ENCODE measurements at places on chromosomes 3 and 15.

- DNase-seq = no peak
These were observed 31.6 kb downstream of the DRD3 start for GRCh38 chr3:114147251-114147650.

- DNase-seq = no peak
These were observed 32.4 kb downstream of the BTD start for GRCh38 chr3:15633766-15634598.

GRCh38 chr15:57503051-57503702, 88.5 kb upstream of the MYZAP start:
- no peak for DNase-seq

- no peak for DNase-seq
These were observed 17.2 kb downstream of the RAD18 start for GRCh38 chr3:8945890-8946600.

GRCh38 chr15:58401276-58401675, 30.5 kb upstream of the LIPC start:
- no peak for DNase-seq

DNA sequence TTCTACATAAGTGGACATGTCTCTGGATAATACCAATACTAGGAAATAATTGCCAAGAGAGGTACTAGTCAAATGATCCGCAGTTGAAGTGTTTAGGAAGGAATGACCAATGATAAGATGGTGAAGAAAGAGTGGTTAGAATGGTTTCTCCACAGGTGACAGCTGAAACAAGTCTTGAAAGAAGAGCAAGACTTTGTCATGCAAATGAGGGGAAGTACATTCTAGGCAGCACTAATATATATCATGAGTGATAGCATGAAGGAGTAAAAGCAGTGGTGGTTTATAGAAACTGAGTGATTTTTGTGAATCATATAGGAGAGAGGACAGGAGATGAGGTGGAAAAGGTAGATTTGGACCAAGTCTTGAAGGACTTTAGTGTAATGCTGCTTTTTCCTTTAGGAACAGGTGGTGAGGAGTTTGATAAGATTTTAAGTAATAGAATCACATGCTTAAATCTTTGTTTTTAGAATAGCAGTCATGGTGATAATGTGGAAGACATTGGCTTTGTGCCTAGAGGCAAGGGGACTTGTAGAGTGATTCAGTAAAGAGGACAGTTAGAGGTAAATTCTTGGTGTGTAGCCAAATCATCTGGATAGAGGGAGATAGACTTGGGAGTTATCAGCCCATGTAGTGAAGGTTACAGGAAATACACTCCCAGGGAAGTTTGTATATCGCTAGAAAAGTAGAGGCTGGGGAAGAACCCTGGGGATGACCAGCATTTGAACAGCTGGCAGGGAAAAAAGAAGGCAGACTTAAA, 31.9 kb downstream of the SLMAP start:
- DNase-seq = peak; percentile 34

DNA sequence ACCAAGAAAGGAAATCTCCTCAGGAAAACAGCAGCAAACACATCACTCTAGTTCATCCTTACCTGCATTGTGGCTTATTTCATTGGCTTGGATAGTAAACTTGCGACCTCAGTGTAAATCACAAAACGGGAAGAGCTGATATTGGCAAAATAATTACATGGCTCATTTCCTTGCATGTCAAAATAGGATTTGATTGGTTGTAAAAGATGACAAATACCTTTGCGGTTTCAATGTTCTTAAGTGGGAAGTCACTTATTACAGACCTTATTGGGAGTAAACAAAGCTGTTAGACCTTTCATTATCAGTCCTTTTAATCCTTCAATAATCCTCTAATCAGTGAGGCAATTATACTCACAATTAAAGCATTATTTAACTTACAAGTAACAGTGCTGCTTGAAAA, 590.6 kb downstream of the MAGI1 start:
- no peak for DNase-seq

DNA sequence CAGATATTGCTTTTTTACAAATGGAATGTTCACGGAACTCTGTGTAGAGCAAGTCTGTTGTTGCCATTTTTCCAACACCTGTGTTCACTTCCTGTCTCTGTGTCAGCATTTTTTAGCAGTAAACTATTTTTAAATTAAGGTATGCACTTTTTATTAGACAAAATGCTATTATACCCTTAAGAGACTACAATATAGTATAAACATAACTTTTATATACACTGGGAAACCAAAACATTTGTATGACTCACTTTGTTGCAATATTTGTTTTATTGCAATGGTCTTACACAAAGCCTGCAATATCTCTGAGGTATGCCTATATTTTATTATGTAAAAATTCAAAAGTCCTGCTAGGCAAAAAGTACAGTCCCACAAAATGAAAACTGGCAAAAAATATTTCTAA, 39.8 kb upstream of the FGF7 start:
- no peak for DNase-seq

DNA sequence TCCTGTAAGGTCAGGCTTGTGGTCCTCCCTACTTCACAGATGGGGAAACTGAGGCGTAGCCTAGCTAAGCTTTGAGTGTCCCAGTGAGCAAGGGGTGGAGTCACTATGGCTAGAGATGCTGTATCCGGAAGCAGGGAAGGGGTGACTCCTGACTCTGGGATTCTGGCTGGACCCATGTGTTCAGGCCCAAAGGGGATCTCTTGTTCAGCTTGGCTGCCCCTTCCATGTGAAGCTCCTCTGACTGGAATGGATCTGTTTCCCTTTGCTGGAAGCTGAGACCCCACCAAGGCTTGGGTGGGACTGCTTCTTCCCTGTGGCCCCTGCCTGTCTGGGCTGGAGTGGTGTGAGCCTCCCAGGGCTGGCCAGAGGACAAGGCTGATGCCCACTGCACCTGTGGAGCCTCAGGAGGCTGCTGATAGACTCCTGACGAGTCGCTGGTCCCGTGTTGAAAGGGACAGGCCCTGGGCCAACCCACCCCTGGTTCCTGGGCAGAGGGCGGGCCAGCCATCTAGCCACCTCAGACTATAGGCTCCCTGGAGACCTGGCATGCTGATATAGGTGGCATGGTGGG, 1.0 kb downstream of the MAPKAPK3 start:
- DNase-seq = no peak

- peak; percentile 81 for DNase-seq
These were observed 75.2 kb downstream of the CHSY1 start for GRCh38 chr15:101176625-101177024.

DNA sequence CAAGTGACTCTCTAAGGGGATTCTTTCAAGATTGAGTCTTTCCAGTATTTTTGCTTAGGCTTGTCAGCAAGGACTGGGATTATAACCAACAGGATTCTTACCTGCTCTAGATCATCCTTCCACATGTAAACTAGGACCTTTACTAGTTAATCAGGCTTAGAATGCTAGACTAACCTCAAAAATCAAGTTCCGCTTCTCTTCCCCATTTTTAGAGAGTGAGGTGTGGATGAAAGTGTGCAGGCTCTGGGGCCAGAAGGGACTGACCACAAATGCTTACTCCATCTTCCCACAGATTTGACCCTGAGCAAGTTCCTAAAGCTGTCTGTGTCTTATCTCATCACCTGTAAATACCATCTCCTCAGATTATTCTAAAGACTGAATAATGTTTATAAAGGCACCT, 89.5 kb upstream of the IL12A start:
- DNase-seq = no peak

DNA sequence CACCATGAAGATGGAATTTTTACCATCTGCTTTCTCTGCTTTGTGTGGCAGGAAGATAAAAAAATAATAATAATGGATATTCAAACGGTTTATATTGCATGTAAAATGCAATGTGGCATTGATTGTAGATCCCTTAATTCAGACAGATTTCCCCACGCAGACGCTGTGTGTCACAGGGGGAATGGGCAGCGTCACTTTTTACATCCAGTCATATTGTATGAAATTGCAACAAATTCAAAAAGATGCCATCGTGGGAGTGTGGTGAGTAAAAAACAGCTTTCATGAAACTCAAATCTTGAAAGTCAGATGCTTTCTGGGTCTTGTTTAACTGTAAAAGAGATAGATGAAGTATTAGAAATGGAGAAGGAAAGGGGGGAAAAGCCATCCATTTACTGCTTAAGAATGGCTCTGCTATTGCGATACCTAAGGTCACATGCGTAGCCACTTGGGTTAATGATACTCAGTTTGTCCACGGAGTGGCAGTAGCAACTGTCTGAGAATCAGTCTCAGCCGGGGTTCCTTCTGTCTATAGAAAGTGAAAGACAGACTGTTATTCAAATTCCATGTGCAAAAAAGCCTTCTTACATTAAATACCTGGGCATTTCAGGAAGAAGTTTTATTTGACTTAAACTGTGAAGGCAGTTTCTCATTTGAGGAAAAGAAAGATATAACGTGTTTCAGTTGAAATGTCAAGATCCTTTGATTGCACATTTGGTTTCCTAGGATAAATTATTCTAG, 28.5 kb downstream of the BTD start:
- DNase-seq = peak; percentile 90

- no peak for DNase-seq
These were observed 202.5 kb downstream of the MEIS2 start for GRCh38 chr15:36897834-36898233.

GRCh38 chr3:159840703-159841299, 147.8 kb upstream of the IL12A start:
- peak; percentile 51 for DNase-seq

- DNase-seq = peak; percentile 68
These were observed 125.1 kb upstream of the ZBTB20 start for GRCh38 chr3:115272036-115272824.

DNA sequence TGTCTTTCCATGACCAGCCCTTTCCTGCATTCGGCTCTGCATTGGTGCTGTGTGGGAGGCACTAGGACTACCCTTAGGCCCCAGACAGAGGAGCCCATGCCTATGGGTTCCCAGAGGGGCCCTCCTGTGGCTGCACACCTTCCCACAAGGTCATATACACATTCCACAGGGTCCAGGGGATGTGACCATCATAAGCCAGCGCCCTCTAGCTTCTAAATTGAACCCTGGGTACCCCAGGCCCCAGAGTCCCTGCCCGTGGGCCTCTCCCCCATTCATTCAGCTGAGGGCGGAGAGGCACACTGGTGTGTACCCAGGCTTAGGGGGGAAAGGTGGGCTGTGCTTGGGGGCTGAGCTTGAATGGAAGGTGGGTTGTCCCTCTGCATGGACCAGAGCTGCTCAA, 10.2 kb upstream of the SLC6A6 start:
- DNase-seq = no peak

DNA sequence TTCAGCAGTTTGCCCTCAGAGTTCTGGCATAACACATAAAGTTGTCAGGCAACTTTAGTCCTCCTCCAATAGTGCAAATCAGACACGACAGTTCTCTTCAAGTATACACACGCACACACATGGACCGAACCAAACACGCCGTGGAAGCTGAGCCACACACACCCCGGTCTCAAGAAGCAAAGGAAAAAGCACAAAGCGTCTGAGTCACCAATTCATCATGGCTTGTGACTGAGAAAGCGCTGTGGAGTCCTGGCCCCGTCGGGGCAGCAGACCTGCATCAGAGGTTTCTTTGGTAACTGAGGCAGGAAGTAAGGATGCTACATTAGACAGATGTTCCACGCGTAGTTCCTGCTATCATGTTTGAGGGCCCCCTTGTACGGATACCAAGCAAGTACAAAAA, 85.7 kb downstream of the VGLL4 start:
- DNase-seq = no peak

DNA sequence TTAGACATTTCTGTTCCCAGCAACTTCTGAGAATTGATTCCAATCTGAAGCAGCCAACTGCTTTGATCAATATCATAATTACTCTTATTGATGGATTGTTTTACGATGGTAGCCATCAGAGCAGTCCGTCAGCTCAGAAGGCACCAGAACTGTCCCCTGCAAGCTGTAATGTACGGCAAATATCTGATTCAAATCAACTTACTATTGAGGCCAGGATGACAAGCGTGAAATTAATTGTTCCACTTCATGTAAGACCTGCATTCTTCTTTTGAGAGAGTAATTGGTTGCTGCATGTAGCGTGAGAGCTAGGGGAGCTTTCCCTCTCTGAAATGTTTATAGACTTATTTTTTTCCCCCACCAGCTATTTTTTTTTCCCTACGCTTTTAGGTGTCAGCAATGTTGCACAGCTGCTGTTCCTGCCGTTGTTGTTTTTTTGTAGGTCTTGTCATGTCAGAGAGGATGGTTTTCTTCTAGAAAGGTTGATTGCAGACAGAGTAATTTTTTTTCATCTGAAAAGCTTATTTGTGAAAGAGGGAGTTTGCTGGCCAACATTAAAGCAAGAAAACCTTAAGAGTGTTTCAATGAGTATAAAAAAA, 134.9 kb downstream of the CACNA2D3 start:
- no peak for DNase-seq

All from cardiac muscle cell (in vitro differentiated cells and primary cell).